Progenitor cell of endocrine pancreas (in vitro differentiated cells): ENCODE measurements at places on chromosomes 7 and 10. TPM values are rescaled to one million over a fixed set of nuclear protein-coding genes. Genes with fewer than 3 reads are reported as not detected.

AZGP1 gene
- not detected in 2 replicates for total RNA-seq

PMS2 gene
- total RNA-seq: 19.7 and 23.9 TPM in 2 replicates

TAF3 gene
- total RNA-seq: 8.5 and 9.4 TPM in 2 replicates

DNA sequence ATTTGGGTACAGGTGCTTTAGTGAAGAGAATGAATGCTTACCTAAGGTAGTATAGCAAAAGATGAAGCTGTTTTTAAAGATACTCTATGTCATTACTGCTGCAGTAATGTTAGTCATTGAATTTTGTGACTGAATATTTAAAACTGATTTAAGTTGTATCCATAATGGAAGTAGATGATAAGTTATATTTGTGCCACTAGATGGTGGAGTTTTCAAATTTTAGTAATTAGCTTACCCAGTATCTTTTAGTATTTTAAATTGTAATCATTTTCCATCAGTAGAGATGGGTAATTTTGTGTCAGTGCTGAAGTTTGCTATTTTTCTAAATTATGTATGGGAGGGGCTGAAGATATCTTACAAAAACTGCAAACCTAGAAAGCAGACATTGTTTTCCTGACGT is 25.2 kb downstream of the HBP1 start:
- DNase-seq: no peak

DNA sequence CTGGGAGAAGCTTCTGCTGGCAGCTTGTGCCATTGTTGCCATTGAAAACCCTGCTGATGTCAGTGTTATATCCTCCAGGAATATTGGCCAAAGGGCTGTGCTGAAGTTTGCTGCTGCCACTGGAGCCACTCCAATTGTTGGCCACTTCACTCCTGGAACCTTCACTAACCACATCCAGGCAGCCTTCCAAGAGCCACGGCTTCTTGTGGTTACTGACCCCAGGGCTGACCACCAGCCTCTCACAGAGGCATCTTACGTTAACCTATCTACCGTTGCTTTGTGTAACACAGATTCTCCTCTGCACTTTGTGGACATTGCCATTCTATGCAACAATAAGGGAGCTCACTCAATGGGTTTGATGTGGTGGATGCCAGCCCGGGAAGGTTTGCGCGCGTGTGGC is 220.7 kb downstream of the ADK start:
- DNase-seq: no peak

- no peak for DNase-seq
Observed at GRCh38 chr7:69893906-69894305, 295.6 kb downstream of the AUTS2 start.

DNA sequence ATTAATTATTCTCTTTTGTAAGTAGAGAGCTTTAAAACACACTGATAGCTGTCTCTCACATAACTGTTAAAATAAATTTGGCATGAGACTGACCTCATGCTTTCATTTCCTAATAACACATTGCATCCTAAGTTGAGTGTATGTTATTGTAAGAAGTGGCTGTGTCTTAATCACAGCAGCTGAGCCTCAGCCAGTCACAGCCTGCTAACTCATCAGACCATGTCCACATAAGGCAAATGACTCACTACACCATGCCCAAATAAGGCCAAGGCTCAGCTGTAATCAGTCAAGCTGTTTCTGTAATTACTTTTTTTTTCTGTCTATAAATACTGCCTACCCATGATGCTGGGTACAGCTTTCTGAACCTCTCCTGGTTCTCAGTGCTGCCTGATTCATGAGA is 860.9 kb downstream of the XPNPEP1 start:
- DNase-seq: no peak

DNA sequence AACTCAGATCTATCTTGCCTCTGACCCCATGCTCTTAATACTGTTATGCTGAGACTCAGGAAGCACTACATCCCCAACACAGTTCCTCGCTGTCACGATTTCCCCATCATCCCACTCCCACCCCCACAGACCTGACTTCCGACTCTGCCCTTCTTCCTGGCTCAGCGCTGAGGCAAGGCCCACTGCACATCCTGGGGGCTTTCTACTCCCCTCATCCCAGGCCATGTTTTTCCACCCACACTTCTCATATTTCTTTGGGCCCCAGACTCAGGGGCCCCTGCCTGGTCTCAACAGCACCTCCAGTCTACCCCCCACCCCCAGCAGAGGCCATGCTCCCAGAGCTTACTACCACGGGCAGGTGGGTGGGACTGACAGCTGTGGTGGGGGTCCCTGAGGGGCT is 7.7 kb upstream of the NDST2 start:
- DNase-seq: no peak

- no peak for DNase-seq
Observed at GRCh38 chr10:15464381-15464780, 93.3 kb upstream of the FAM171A1 start.

- no peak for DNase-seq
Observed at GRCh38 chr10:78357141-78358063, 323.7 kb downstream of the RPS24 start.

- no peak for DNase-seq
Observed at GRCh38 chr10:80465839-80466590, 11.9 kb downstream of the TSPAN14 start.

GRCh38 chr10:11017570-11018431 is at the start of gene CELF2:
Gene CELF2 (plus strand): TSS chr10:11017872. CDS start chr10:11018090, 218 bp downstream.
- peak; percentile 73 for DNase-seq

DNA sequence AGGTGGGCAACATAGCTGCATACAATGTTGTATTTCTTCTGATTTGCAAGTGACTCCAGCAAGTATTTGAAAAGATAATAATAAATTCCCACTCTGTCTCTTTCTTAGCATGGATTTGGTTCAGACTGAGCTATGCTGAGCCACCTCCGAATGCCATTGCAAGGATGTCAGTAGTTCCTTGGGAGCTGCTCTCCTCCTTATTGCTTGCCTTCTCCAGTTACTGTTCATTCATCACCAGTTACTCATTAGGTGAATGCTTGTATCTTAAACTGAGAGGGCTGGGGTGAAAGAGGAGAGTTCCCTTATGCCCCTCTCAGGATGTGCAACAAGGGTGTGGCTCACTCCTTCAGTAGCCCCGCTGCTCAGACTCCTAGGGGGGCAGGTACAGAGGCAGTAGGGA is 78.4 kb upstream of the PRKAR2B start:
- no peak for DNase-seq

DNA sequence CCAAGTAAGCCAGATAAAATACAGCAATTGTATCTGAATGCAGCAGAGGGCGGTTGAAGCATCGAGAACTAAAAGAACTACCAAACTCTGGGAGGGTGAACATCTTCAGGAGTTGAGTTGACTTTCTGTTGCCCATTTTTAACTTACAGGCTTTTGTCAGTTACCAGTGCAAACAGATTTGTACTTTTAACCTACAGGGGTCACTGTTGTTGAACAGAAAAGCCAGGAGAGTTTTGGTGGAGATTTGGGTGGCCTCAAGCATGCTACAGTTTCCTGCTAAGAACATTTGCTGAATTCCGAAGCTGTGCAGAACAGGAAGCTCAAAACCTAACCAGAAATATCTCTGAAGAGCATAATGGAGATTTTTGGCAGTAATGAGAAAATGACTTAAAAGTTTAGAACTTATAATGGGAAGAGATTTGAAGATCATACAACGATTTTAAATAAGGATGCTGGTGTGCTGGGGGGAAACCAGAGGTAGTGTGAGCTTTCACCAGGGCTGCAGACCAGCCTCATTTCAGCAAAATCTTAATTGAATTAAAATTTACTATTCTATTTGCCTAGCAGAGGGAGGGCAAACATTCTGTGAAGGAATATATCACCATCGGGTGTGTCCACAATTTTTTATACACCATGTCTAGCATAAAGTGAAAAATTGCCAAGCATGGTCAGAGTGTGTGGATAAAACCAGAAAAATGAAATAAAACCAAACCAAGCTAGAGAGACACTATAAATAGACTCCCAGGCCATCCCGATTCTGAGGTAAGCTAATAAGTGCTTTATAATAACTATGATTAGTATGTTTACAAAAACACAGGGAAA is 208.6 kb upstream of the CCDC6 start:
- DNase-seq: no peak

GRCh38 chr7:158683541-158683940 is 21.1 kb downstream of the NCAPG2 start:
- no peak for DNase-seq

- DNase-seq: no peak
Observed at GRCh38 chr7:54946764-54947163, 72.1 kb upstream of the EGFR start.

- DNase-seq: peak; percentile 36
Observed at GRCh38 chr7:101232141-101232850, 5.3 kb downstream of the CLDN15 start.

DNA sequence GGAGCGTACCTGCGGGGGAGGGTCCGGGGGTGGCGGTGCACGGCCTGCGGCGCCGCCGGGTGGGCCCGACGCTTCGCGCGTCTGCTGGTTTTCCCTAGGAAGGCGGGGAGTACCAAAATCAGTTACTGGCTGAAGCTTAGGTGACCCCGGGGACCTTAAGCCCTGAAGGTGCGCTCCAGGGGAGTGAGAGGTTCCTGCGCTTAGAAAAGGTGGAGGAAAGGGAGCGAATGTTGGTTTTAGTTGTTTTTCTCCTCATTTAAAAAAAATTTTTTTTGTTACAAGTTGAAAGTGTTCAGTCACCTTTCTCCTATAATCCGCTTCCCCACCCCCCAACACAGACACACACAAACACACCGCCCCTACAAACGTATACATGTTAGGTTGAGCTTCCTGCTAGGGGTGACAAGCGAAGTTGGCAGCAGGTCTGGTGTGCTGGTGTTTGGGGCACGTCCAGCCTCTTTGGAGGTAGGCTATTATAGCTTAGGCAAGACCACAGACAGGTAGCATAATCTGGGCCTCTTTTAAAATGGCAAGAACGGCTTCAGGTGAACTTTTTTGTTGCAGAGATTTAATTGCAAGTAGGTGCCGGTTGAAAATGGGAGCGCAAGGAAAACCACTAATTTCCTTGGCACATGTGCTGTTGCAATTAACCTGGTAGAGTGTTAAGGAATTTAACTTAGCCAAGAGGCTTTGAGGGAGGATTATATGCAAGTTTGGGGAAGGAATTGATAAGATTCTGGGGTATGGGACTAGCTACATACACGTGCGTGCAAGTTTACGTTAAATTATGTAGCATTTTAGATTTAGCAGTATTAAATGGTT is 945 bp downstream of the ADD3 start:
- DNase-seq: no peak

GRCh38 chr7:47539398-47540052 is 42.4 kb downstream of the TNS3 start:
- no peak for DNase-seq

GRCh38 chr10:73810358-73810734 is 1.1 kb downstream of the NDST2 start:
- DNase-seq: no peak
